ENCODE measurements at places on chromosomes 11 and 22. TPM values are rescaled to one million over a fixed set of nuclear protein-coding genes. Genes with fewer than 3 reads are reported as not detected.

DNA sequence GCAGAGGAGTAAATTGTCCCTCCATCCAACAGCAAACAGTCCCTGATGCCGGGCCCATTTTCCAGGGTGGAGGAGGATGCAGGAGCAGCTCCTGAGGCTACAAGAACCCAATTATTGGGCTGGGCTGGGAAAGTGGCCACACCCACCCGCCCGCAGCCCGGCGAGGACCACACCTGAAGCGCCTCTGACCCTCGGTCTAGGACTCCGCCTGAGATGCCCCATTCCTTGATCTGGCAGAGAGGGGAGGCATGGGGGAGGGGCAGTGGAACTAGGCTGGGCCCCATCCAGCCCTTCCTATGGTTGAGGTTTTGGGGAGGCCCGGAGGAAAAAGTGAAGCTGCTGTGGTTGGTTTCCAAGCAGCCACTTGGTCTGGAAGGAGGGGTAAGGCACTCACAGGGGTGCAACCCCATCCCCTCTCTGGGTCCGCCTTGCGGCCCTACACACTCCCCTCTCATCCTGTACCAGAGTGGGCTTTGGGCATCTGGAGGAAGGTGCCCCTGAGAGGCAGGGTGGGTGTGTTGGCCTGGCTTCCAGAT is 2.4 kb upstream of the LGALS1 start:
- H3K27ac ChIP-seq, result peak overlapping the region; percentile 6
- peaks cover 5% of the 10 kb centered on the region for H3K36me3 ChIP-seq
- no peak overlapping the region for H3K4me3 ChIP-seq
- H3K27me3 ChIP-seq, result no peaks in the 10 kb centered on the region

GRCh38 chr22:40826984-40827741 is 8.0 kb upstream of the SLC25A17 start:
- H3K4me1 ChIP-seq, result no peaks in the 10 kb centered on the region
- DNase-seq, result no peak
- no peaks in the 10 kb centered on the region for H3K27me3 ChIP-seq
- no peak overlapping the region for H3K27ac ChIP-seq
- H3K36me3 ChIP-seq, result no peaks in the 10 kb centered on the region

DNA sequence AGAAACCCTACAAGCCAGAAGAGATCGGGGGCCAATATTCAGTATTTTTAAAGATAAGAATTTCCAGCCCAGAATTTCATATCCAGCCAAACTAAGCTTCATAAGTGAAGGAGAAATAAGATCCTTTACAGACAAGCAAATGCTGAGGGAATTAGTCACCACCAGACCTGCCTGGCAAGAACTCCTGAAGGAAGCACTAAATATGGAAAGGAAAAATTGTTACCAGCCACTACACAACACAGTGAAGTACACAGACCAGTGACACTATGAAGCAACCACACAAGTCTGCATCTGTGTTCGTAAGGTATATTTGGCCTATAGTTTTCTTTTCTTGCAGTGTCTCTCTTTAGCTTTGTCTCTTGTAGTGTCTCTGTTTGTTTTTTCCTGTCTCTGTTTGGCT is 29.0 kb downstream of the TMEM225 start:
- H3K27ac ChIP-seq, result no peak overlapping the region
- no peak for DNase-seq
- no peaks in the 10 kb centered on the region for H3K36me3 ChIP-seq
- H3K4me3 ChIP-seq, result no peak overlapping the region
- no peaks in the 10 kb centered on the region for H3K4me1 ChIP-seq

- H3K4me3 ChIP-seq, result no peak overlapping the region
- no peak overlapping the region for H3K27ac ChIP-seq
- no peaks in the 10 kb centered on the region for H3K27me3 ChIP-seq
- no peak for DNase-seq
Observed at GRCh38 chr11:124454552-124454951, 9.1 kb upstream of the OR8B8 start.

- peak; percentile 65 for DNase-seq
- no peak overlapping the region for H3K4me3 ChIP-seq
- H3K27ac ChIP-seq, result peak overlapping the region; percentile 85
- H3K36me3 ChIP-seq, result no peaks in the 10 kb centered on the region
Observed at GRCh38 chr11:119323532-119324033, 6.7 kb upstream of the MCAM start.

GRCh38 chr11:14975252-14975587 is 3.1 kb upstream of the CALCA start:
- H3K4me3 ChIP-seq, result peak overlapping the region; percentile 13
- H3K27ac ChIP-seq, result no peak overlapping the region
- H3K27me3 ChIP-seq, result peaks cover 70% of the 10 kb centered on the region

DNA sequence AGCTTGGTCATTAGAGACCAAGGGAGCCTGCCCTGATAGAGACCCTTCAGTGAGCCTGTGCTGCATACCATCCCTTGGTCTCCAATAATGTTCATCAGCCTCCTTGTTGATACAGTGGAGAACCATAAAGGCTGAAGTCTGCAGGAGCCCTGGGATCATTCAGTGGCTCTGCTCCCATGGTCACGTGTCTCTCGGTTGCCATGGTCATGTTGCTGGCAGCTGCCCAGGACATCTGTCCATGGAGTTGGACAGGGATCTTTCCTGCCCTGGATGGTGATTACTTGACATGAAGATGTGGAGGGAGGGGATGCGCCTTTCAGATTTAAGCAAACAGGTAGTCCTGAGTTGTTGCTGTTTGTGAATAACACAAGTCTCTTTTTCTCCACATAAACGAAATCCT is 38.2 kb downstream of the CYB5R2 start:
- no peak for DNase-seq
- peaks cover 7% of the 10 kb centered on the region for H3K4me1 ChIP-seq
- H3K4me3 ChIP-seq, result no peak overlapping the region
- H3K36me3 ChIP-seq, result no peaks in the 10 kb centered on the region

DNA sequence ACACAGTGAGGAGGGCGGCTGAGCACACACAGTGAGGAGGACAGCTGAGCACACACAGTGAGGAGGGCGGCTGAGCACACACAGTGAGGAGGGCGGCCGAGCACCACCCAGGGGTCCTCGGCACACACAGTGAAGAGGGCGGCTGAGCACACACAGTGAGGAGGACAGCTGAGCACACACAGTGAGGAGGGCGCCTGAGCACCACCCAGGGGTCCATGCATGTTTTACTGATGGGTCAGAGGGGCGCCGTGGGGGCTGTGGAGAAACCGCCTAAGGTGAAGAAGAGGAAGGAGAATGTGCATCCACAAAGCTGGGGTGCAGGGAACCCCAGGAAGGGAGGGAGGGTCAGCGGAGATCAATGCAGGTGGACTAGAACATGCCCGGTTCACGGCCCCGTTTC is 461.8 kb downstream of the BRD1 start:
- H3K4me3 ChIP-seq, result no peak overlapping the region
- no peak overlapping the region for H3K27ac ChIP-seq
- H3K4me1 ChIP-seq, result no peaks in the 10 kb centered on the region
- H3K27me3 ChIP-seq, result no peaks in the 10 kb centered on the region

- no peaks in the 10 kb centered on the region for H3K36me3 ChIP-seq
- DNase-seq, result no peak
- H3K27me3 ChIP-seq, result no peaks in the 10 kb centered on the region
- H3K27ac ChIP-seq, result no peak overlapping the region
Observed at GRCh38 chr11:7341551-7341950, 89.8 kb downstream of the SYT9 start.

- no peaks in the 10 kb centered on the region for H3K36me3 ChIP-seq
- H3K4me1 ChIP-seq, result no peaks in the 10 kb centered on the region
- no peaks in the 10 kb centered on the region for H3K27me3 ChIP-seq
- H3K27ac ChIP-seq, result no peak overlapping the region
Observed at GRCh38 chr11:106262852-106263251, 185.4 kb downstream of the AASDHPPT start.

GRCh38 chr22:31126869-31127175 is 4.1 kb downstream of the INPP5J start:
- H3K4me3 ChIP-seq, result no peak overlapping the region
- no peaks in the 10 kb centered on the region for H3K27me3 ChIP-seq
- no peaks in the 10 kb centered on the region for H3K36me3 ChIP-seq
- H3K4me1 ChIP-seq, result peaks cover 14% of the 10 kb centered on the region

GRCh38 chr11:41954034-41954433 is 494.6 kb upstream of the LRRC4C start:
- H3K36me3 ChIP-seq, result no peaks in the 10 kb centered on the region
- no peak for DNase-seq
- H3K4me3 ChIP-seq, result no peak overlapping the region
- H3K27ac ChIP-seq, result no peak overlapping the region

Gene GDPD4
- not detected for total RNA-seq

Gene DNAJB7
- total RNA-seq, result not detected

Gene MRGPRE
- not detected for total RNA-seq
